ENCODE measurements at places on chromosomes 1 and 21.

DNA sequence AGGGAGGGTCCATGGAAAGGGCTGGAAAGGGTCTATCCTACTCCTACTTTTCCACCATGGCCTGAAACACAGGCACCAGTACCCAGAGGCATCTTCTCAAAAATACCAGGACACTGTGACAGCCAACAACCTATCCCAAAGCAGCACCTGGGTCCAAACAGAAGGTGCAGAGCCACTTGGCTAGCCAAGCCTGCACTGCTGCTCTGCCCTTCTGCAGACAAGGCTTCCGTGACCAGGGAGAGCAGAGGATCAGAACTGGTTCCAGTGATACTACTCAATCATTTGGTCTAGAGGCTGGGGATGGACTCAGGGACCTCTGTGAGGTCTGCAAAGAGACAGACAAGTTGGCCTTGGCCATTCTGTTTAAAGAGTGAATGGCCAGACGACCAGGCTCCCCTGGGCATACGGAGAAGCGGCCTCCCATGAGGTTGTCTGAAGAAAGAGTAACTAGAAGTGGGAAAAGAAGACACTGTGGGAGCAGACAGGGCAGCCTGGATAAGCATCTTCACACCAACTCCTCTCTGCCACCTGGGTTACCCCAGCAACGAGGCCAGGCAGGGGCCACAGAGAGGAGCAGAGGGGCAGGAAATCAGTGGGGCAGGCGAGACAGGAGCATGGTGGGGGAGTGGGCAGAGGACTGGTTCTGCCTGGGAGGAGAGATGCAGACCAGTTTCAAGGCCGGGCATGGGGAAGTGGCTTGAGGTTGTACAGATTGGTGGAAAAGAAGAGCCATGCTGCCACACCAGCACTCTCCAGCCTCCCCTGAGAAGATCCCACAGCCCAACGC, 5.7 kb downstream of the KCNN3 start:
- H3K27me3 ChIP-seq: peaks cover 99% of the 10 kb centered on the region
- no peaks in the 10 kb centered on the region for H3K4me1 ChIP-seq
- no peak overlapping the region for H3K27ac ChIP-seq
- H3K36me3 ChIP-seq: peaks cover 2% of the 10 kb centered on the region
- DNase-seq: no peak

- H3K4me1 ChIP-seq: no peaks in the 10 kb centered on the region
- no peak overlapping the region for H3K4me3 ChIP-seq
- H3K27ac ChIP-seq: no peak overlapping the region
- no peaks in the 10 kb centered on the region for H3K36me3 ChIP-seq
- DNase-seq: no peak
- no peaks in the 10 kb centered on the region for H3K27me3 ChIP-seq
Measured at GRCh38 chr21:30672985-30673650, 30.5 kb downstream of the KRTAP20-3 start.

DNA sequence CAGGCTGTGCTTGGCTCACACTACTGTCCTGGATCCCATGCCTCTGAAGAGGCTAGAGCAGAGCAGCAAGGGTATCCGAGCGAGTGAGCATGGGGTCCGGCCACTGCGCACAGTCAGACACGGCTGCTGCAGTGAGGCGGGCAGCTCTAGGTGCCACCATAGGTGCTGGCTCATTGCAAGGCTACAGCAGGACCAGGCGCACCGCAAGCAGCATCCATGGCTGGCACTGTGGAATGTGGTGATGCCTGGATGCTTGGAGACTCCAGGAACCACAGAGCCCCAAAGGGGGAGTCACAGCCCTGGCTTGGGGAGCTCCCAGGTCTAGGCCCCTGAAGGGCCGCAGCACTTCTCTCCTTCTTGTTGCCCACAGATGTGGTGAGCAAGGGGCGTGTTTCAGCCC, 47.2 kb downstream of the ATP6V1G3 start:
- H3K27ac ChIP-seq: no peak overlapping the region
- no peak for DNase-seq
- H3K4me1 ChIP-seq: peaks cover 34% of the 10 kb centered on the region
- H3K4me3 ChIP-seq: no peak overlapping the region
- H3K27me3 ChIP-seq: no peaks in the 10 kb centered on the region

- H3K4me1 ChIP-seq: peaks cover 43% of the 10 kb centered on the region
- no peak overlapping the region for H3K4me3 ChIP-seq
- H3K27ac ChIP-seq: no peak overlapping the region
- DNase-seq: peak; percentile 29
- H3K36me3 ChIP-seq: peaks cover 6% of the 10 kb centered on the region
- no peaks in the 10 kb centered on the region for H3K27me3 ChIP-seq
Measured at GRCh38 chr1:220371324-220371723, 99.1 kb upstream of the RAB3GAP2 start.
